Activated naive CD8-positive, alpha-beta T cell treated with anti-CD3 and anti-CD28 coated beads, Interleukin-2, amount 10 ng/mL, durations not matched to agents 7 days and 5 days (primary cell): ENCODE measurements at places on chromosomes 5 and 9. TPM values are rescaled to one million over a fixed set of nuclear protein-coding genes. Genes with fewer than 3 reads are reported as not detected.

DNA sequence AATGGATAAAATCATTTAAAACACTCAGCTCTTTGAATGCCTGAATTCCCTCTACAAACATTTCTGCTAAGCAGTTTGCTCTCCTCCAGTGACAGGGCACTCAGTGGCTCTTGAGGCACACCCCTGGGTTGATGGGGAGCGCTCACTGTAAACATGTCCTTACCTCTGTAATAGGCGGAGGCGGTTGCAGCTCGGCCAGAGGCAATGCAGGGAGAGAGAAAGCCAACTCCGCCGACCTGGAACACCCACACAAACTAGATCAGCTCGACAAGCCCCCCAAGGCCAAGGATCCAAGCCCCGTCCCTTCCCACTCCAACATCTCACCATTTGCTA lies 329 bp downstream of the CDC23 start:
- DNase-seq: no peak

GRCh38 chr5:19975795-19976194 lies 12.2 kb downstream of the CDH18 start:
- no peak for DNase-seq

GRCh38 chr5:19950897-19951296 lies 37.1 kb downstream of the CDH18 start:
- DNase-seq: no peak

DNA sequence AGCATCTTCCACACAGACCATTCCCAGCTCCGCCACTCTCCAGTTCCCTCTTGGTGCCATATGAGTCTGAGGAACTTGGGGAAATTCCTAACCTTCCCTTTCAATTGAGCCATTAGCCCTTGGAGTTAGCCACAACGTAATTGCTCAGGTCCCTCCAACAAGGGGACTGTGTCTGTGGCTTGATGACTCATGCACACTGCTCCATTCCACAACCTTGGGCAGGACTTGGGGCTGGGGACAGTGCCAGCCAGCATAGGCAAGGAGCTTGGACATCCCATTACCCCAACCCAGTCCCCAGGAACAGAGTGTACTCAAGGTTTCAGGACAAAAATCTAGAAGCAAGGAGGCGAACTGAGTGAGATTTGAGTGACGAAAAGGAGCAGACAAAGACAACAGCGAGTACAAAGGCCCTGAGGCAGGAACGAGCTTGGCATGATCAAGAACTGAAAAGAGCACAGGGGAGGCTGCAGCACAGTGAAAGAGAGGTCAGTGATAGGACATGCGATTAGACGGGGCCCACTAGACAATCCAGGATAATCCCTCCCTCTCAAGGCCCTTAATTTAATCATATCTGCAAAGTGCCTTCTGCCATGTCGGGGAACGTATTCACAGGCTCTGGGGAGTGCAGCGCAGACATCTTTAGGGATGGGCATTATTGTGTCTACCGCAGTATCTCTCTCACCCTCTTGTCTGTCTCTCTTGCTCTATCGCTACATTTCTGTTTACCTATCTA lies 16.0 kb upstream of the JADE2 start:
- no peak for DNase-seq

DNA sequence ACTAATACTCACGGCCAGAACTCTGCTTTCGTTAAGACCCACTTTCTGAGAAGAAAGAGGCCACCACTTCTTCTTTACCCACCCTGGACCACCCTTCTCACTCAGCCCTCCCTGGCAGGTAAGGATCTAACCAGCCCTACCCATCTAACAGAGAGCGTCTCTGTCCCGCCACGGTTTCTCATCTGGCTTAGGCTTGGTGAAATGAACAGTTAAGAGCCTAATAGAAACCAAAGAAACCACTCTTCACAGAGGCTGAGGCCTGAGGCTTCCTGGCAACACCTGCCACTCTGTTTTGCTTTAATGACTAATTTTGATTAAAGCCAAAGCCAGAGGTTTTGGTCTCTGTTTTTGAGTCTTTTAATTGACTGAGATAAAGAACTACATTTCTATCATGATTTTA lies 354.1 kb upstream of the SLC30A5 start:
- DNase-seq: no peak

- DNase-seq: no peak
Measured at GRCh38 chr5:13878357-13878756, 66.1 kb downstream of the DNAH5 start.

GRCh38 chr9:83935276-83935935 lies 14.2 kb upstream of the KIF27 start:
- DNase-seq: no peak

- no peak for DNase-seq
Measured at GRCh38 chr5:150092159-150092787, 5.9 kb upstream of the CSF1R start.

The ARID3C gene
- not detected for total RNA-seq

The GAPT gene
- total RNA-seq: not detected
